ENCODE measurements at places on chromosomes 1 and 21. TPM values are rescaled to one million over a fixed set of nuclear protein-coding genes. Genes with fewer than 3 reads are reported as not detected.

DNA sequence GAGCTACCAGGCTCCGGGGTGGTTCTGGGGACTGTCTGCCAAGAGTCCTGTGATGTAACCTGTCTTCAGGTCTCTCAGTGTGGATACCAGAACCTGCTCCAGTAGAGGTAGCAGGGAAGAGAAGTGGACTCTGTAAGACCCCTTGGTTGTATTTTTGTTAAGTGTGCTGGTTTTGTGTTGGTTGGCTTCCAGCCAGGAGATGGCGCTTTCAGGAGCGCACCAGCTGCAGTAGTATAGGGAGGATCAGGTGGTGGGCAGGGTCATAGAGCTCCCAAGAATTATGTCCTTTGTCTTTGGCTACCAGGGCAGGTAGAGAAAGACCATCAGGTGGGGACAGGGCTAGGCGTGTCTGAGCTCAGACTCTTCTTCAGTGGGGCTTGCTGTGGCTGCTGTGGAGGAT is 1147.2 kb upstream of the ADGRL4 start:
- no peak for DNase-seq
- no peak overlapping the region for H3K27ac ChIP-seq
- no peaks in the 10 kb centered on the region for H3K4me1 ChIP-seq
- no peaks in the 10 kb centered on the region for H3K36me3 ChIP-seq
- H3K4me3 ChIP-seq = no peak overlapping the region
- no peaks in the 10 kb centered on the region for H3K27me3 ChIP-seq

GRCh38 chr1:167748906-167749305 is 27.1 kb downstream of the MPZL1 start:
- peak; percentile 25 for DNase-seq
- no peaks in the 10 kb centered on the region for H3K4me1 ChIP-seq
- H3K36me3 ChIP-seq = no peaks in the 10 kb centered on the region
- H3K27me3 ChIP-seq = no peaks in the 10 kb centered on the region
- H3K4me3 ChIP-seq = no peak overlapping the region

Gene PCP4
- total RNA-seq = 1.3 TPM

Gene RNF186
- not detected for total RNA-seq

All from lung (tissue), 17 donors.